AML-193 (cell line): ENCODE measurements at places on chromosomes 13 and 19.

- no peak for DNase-seq
Measured at GRCh38 chr13:107379407-107380155, 811.6 kb upstream of the ARGLU1 start.

DNA sequence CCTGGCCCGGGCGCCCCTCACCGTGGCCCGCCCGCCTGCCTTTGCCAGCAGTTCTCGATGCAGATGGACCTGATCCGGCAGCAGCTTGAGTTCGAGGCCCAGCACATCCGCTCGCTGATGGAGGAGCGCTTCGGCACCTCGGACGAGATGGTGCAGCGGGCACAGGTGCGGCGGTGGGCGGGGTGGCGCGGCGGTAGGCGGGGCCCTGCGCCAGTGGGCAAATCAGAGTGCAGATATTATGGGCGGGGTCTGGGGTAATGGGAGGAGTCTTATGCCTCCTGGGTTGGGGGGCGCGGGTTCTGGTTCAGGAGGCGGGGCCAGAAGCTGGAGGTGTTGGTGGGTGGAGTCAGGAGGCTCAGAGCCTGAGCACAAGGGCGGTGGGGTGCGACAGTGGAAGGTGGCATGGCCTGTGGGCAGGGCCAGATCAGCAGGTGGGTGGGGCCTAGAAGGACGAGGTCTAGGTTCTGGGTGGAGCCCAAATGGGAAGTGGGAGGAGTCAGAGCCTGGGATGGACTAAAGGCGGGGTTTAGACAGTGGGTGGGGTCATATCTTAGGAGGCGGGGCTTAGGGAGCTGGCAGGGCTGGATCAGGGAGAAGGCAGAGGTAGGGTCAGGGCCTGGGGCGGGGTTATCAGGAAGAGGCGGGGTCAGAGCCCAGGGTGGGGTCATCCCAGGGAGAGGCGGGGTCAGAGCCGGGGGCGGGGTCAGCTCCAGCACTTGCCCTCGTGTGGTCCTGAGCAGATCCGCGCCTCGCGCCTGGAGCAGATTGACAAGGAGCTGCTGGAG is 5.6 kb downstream of the APC2 start:
- DNase-seq, result peak; percentile 19

DNA sequence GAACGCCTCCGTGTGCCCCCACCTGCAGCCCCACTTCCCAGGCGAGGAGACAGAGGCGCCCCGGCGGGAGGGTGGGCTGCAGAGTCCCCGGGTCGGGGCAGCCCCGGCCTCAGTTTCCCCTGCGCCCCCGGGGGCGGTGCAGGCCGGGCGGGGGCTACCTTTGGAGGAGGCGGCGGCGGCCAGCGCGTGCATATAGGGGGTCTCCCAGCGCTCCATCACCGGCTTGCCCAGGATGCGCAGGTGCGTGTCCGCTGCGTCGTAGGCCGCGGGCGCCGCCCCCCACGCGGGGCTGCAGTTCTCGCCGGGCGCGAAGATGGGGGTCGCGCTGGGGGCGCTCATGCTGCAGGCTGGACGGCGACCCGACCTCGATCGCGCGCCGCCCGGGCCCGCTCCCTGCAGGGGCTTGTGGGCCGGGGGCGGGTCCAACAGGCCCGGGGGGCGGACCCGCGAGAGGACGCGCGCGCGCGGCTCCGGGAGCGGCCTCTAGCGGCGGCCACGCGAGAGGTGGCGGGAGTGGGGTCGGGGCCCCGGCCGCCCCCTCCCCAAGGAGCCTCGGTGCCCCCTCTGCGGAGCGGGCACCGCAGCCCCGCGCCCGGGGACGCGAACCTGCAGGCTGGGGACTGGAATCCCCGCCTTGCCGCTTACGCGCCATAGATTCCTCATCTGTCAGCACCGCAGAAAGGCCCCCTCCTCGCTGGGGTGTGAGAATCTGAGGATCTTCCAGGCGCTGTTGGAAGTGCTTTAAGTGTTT is at the start of gene GAMT:
Gene GAMT, minus strand, starts transcription at position 405 of the 751 bp plus-strand sequence. Its CDS starts 66 bp downstream, at position 339.
- no peak for DNase-seq

- no peak for DNase-seq
Measured at GRCh38 chr13:94173312-94173854, 306.1 kb downstream of the DCT start.

DNA sequence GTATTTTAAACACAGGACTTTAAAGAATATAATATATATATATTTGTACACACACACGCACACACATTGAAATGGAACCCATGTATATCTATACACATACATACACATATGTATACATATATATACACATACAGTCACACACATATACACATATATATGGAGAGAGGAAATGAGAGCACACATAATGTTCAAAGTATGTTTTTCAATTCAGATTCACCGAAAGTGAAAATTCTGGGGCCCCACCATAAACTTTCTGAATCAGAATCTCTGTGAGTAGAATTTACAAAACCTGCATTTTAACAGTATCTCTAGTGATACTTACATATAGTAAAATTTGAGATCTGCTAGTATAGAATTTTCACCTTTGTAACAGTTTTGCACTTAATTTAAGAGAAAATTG is 60.4 kb upstream of the OBI1 start:
- no peak for DNase-seq

DNA sequence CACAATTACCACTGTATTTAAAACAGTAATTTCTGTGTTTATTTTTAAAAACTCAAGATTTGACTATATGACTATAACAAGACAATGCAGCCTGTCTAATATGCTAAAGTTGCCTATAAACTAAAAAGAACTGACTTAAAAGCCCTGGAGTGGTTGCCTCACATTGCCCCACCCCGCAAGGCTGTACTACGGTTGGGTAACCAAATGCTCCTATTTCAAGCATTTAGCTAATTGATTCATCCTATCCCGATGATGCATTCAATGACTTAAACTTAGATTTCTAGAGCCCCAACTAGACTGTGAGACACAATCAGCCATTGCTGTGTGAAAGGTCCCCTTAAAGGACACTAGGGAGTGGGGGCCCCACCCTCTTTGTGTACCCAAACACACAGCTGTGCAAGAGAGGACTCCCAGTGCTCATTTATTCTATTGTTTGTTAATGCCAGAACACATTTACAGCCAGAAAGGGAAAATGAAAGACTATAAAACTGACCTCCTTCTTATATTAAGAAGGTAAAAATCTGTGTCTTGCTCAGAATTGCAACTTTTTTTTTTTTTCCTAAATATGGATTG is 66.9 kb downstream of the MIPEP start:
- no peak for DNase-seq

DNA sequence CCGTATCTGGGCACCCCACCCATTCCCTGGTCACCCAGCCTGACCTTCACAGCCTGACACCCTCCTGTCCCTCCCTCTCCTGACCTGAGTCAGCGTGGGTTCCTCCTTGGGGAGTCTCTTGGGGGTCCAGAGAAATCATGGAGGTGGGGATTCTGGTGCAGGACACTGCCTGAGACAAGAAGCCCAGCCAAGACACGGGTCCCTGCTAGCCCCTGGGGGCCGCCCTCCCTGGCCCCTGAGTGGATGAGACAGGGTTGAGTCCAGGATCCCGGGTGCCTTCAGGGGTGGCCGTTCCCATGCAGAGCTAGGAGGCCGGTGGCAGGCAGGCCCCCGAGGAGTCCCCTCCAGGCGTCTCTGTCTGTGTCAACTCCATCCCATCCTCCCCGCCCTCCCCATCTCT is 1.6 kb downstream of the MAP2K7 start:
- no peak for DNase-seq

DNA sequence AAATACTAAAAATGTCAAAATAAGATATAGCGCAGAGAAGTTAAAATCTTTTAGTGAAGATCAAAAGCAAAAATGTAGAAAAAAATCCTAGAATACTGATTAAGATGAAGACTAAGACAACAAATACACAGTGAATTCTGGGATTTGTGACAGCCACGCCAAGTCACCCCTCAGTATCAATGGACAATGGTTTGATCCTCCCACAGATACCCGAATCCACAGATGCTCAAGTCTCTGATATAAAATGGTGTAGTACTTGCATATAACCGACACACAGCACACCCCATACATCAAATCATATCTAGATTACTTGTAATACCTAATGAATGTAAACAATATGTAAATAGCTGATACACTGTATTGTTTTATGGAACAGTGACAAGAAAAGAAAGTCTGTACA is 5.9 kb downstream of the MIPEP start:
- DNase-seq, result no peak

- DNase-seq, result no peak
Measured at GRCh38 chr13:41056826-41057711, 4.2 kb upstream of the WBP4 start.

DNA sequence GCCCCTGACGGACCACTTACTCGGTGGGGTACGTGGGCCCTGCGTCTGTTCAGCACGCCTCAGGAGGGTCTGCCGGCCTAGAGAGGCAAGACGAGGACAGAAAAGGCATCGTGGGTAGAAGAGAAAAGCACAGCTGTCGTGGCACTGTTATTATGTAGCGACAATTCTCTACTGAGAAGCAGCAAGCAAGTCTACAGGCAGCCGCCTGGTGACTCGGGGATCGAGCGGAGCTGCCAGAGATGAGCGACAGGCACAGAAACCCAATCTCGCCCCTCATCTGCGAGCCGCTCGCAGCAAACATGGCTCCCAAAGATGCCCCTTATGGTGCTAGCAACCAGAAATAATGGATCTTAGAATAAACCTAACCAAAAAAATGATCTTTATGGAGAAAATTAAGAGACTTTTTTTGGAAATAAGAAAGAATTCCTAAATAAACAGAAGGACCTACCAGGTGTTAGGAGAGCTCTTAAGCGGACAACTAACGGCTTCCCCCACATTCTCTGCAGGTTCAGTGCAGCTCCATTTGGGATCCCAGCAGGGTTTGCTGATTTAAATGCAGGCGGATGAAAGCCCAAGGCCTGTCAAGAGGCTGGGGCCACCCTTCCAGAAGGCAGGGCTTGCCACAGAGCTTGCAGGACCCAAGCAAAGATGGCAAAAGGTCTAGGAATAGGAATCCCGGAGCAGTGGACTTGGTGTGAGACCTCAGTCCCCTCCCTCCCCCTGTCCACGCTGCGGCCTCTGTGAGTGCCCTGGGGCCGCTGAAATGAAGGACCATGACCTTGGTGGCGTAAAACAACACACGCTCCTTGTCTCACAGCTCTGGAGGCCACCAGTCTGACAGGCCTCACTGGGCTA is 152.6 kb downstream of the KDM4B start:
- DNase-seq, result no peak

DNA sequence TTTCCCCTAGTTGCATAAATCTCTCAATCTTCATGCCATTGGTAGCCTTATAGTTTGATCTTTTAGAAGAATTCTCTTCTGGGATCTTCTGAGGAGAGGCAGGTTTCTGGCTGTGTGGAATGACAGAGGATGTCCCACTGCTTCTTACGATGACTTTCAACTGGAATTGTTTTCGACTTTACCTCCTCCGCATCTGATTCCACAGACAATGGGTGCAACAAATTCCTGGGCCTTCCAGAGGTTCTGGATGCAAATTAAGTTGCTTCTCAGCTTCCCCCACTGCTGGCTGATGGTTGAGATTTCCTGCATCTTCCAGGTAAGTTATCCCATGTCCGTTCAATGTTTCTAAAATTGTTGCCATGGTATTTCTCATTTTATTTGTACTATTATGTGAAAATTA is 142.3 kb upstream of the TSC22D1 start:
- no peak for DNase-seq

GRCh38 chr19:13795595-13796300 is 505 bp downstream of the ZSWIM4 start:
- no peak for DNase-seq

GRCh38 chr19:51246164-51246552 is 4.7 kb upstream of the SIGLECL1 start:
- peak; percentile 90 for DNase-seq

- no peak for DNase-seq
Measured at GRCh38 chr13:40652588-40652940, 13.9 kb downstream of the FOXO1 start.

DNA sequence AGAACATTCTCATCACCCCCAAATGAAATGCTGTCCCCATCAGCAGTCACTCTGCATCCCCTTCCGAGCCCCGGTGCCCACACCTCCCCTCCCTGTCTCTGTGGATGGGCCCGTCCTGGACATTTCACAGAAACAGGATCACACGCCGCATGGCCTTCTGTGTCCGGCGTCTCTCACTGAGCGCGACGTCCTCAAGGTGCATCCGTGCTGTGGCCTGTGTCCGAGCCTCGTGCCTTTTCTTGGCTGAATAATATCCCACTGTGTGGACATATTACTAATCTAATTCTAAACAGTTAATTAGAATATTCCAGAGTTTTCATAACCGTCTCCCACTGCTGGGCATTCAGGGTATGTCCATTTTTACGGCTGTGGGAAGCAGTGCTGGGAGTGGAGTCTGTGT is 8.7 kb downstream of the NDUFS7 start:
- DNase-seq, result no peak

GRCh38 chr13:39016787-39017186 is 21.1 kb downstream of the PROSER1 start:
- DNase-seq, result peak; percentile 28

GRCh38 chr19:52646571-52647217 is 8.5 kb upstream of the ZNF83 start:
- peak; percentile 5 for DNase-seq

DNA sequence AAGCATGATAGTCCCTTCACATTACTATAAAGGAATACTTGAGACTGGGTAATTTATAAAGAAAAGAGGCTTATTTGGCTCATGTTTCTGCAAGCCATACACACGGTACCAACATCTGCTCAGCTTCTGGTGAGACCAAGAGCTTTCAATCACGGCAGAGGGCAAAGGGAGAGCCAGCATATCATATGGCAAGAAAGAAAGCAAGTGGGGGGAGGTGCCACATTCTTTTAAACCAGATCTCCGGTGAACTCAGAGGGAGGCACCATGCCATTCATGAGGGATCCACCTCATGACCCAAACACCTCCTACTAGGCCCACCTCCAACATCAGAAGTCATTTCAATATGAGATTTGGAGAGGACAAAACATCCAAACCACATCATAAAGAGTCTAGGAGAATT is 20.3 kb downstream of the XPO4 start:
- no peak for DNase-seq

- DNase-seq, result no peak
Measured at GRCh38 chr13:42707586-42707985, 73.8 kb upstream of the FAM216B start.

DNA sequence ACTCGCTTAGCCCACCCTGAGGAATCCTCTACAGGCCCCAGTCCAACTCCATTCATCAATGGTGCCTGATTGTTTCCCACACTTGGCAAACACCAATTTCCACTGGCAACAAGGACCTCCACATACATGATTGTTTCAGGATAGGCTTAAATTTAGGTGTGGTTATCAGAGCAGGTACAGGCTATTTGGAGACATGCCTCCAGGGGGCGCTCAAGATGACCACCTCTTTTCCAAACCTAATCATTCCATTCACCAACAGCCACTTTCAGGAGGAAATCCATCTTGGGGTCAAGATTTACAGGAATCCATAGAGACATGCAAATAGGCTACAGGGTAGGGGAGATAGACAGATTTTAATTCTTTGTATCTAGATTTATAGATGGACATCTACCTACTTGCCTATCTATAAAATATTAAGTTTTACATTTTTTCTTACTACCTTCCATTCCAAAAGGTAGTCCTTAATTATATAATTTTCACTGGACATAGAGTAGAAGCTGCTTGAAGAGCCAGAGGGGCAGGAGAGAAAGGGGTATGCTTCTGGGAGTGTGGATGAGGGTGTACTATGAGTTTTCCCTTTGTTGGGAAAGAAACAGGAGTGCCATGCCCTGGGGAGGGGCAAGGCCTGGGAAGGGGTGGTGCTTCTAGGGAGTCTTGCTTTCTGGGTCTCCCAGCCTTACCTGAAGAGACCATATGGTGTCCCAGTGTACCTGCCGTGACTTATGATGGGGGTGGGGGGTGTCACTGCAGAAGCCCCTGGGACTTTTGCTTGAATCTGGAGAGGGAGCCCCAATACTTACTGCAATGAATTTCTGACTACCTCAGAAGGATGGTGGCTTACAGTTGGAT is 14.1 kb upstream of the PCDH8 start:
- DNase-seq, result peak; percentile 36
